Epithelial cell of proximal tubule (primary cell): ENCODE measurements at places on chromosomes 12 and 14.
A peak's percentile ranks its signal among the peaks of the same experiment; 100 is the strongest.

GRCh38 chr12:32240831-32241230 is 134.2 kb downstream of the BICD1 start:
- DNase-seq = no peak

DNA sequence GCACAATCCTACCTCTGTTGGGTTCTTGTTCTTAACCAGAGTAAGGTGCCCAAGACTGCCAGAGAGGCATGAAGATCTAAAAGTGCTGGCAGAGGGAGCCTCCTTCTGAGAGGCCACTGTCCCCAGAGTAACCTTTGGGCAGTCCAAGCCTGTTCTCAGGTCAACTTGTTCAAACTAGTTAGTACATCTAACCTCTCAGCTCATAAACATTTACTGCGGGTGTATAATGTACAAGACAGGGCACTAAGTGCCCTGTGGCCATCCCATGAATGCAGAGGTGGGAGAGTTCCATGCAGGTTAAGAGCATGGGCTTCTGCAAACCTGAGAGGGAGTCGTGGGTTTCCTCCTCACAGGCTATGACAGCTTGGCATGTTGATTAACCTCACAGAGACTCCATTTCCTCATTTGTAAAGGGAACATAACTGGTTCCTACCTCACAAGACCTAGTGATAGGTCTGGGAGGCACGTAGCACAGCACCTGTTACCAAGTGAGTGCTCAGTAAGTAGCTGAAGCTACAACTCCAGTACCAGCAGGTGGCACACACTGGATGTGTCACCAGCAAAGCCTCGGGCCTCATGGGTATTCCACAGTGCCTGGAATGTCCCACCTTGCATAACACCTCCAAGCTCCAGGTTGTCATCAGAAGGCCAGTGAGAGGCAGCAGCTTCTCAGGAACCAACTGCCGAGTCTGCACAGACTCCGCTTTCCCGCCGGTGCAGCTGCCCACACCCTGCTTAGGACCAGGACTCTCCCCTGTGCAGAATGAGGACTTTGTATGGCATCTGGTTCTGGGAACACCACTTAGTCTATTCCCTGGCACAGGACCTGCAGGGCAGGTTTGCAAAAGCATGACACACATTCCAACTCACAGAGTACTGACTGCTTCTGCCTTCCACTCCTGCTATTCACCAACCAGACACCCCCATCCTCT is 4.4 kb downstream of the VDR start:
- DNase-seq = peak; percentile 63

- DNase-seq = no peak
Observed at GRCh38 chr12:68422956-68423574, 90.9 kb upstream of the MDM1 start.

DNA sequence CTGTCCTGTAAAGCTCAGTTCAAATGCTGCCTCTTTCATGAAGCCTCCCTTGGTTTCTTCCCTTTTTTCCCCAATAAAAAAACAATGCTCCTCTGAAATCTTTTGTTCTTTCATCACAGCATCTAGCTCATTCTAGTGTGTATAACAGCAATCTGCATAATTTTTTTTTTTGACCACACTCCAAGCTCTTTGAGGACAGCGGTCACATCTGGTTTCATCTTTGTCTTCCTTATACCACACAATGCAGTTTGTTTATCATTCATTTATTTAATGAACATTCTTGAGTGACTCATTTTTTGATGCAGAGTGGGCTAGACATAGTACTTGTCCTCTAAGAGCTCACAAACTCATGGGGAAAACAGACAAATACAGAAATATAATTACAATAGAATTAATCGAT is 7.3 kb downstream of the GNG2 start:
- no peak for DNase-seq

DNA sequence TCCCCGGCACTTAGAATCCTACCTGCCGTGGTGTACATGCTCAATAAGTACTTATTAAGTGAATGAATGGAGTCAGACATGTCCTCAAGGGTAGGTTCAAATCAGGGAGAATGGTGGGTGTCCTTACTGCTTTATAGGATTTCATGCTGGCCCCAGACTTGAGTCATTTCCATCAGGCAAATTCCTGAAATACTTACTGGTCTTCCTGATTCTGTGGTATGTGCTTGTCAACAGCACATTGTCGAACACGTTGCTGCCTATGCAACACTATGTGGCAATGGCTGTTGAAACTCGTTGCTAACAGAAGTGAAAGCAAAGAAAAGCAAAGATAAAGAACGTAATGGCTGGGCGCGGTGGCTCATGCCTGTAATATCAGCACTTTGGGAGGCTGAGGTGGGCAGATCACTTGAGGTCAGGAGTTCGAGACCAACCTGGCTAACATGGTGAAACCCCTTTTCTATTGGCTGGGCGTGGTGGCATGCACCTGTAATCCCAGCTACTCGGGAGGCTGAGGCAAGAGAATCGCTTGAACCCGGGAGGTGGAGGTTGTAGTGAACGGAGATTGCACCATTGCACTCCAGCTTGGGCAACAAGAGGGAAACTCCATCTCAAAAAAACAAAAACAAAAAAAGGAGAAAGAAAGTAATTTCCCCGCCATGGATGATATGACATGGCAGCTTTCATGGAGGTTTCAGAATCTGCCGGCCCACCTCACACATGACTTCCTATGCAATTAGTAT is 214.9 kb downstream of the ZFP36L1 start:
- peak; percentile 95 for DNase-seq

DNA sequence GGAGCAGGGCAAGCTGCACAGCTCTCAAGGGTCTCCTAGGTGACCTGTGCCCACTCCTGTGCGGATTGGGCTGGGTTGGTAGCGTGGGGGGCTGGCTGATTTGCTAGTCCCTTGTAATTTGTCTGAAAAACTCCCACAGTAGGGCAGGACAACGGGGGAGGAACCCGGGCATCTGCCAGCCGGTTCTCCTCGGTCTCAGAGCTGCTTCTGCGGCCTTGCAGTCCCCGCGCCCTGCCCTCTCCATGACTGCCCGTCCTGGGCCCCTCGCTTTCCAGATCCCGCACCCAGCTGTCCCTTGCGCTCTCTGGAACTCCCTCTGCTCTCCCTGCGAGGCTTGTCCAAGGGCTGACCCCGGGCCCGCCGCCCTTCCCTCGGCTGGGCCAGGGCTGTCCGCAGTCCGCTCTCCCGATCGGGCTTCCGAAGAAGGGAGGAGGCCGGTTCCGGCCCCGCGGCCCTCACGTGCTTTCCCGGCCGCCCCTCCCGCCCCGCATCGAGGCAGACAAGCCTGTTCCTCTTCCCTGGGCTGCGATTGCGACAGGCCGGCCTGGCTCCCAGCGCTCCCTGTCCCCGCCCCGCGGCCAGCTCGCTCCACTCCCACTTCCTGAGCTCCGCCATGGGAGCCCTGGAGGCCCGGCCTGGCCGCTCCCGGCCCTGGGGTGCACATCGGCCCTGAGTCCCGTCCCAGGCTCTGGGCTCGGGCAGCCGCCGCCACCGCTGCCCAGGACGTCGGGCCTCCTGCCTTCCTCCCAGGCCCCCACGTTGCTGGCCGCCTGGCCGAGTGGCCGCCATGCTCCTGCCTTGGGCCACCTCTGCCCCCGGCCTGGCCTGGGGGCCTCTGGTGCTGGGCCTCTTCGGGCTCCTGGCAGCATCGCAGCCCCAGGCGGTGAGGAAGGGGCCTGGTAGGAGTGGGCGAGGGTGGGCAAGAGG is at the start of gene LTBR:
Gene LTBR (plus strand): TSS at position 591 of the 927 bp plus-strand sequence. CDS start 197 bp downstream, at position 788.
- DNase-seq = no peak

DNA sequence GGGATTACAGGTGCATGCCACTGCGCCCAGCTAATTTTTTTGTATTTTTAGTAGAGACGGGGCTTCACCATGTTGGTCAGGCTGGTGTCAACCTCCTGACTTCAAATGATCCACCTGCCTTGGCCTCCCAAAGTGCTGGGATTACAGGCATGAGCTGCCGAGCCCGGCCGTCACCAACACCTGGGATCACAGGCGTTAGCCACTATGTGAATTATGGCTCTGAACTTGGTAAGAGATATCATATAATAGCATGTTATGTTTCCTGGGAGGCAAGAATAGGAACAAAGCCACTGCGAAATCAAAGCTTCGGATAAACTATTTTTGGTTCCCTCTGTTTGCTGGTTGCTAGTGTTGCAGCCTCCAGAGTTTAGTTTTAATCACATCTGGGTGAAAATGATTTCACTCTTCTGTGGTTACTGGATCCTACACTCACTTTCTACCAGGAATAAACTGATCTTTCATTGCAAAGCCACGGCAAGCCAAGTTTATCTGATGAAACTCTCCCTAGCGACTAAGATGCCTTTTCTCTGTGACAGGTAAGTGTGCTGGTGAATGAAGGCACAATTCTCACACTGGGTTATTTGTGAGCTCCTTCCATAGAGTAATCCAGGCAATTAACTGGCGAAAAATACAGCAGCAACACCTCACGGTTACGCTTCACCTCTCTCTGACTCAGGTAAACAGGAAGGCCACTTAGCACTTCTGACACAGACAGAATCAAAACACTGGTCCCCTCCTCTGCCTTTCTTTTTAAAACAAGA is 16.7 kb downstream of the SNRNP35 start:
- DNase-seq = no peak

DNA sequence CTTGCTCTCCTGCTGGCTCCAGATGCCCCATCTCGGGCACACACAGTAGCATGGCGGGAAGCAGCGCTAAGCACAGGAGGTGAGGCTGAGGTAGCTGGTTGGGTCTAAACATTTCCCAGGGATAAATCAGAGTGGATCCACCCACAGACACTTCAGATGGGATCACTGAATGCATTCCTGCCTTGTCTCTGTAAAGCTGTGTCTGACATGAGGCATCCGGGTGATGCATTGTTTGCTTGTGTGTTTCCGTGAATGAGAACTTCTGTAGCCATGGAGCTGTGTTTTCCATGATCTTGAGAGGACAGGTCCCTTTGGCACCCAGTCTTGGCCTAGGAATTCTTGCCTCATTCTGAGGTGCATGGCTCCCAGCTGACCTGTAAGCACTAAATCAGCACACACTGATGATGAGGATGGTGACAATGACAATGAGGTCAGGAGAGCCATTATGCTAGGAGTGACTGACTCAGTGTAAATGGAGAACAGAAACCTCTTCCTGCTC is 6.7 kb upstream of the KRT75 start:
- peak; percentile 37 for DNase-seq

DNA sequence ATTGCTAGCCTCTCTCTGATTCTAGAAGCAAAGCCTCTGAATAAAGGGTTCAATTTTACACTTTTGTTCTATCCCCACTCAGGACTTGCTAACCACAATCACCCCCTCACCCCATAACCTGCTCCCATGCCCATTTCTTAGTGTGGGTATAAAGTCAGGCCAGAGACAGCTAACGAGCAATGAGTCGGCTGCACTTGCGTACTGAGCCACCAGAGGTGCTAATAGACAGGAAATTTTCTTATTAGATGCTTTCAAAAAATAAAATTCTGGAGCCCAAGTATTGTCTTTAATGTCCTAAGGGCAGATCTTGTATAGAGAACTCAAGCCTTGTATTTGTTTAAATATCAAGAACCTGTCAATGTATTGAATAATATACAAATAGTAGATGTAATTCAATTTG is 256.9 kb downstream of the SYT1 start:
- DNase-seq = no peak

DNA sequence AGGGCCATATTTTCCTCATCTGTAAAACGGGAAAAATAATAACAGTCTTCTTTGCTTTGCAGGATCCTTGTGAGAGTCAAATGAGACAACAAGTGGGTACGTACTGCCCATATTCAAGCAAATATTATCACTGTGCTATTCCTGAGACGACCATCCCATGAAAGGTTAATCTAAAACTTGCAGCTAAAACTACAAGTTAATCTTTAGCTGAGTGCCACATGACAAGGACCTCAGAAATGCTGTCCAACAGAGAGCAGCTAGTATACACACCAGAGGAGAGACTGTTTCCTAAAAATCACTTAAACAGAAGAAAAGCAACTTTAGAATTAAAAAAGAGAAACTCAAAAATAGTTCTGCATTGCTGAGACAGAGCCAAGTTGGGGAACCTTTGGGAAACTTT is 162.7 kb upstream of the TMTC2 start:
- peak; percentile 38 for DNase-seq

DNA sequence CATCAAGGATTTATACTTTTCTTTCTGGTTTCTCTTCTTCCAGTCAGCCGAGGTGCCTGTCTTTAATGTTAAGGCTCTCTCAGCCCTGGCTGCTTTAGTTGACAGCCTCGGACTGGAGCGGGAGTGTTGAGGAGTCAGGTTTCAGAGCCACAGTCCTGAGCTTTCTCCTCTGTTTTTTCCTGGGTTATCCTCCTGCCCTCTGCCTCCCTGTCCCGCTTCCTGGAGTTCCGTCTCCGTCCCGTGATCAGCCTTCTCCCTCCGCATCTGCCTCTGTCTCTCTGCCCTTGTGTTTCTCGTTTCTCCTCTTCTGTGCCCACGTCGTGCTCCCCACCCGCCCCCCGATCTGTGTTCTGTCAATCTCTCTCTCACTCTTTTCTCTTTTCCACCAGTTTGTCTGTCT is 33.0 kb downstream of the IQSEC3 start:
- no peak for DNase-seq

DNA sequence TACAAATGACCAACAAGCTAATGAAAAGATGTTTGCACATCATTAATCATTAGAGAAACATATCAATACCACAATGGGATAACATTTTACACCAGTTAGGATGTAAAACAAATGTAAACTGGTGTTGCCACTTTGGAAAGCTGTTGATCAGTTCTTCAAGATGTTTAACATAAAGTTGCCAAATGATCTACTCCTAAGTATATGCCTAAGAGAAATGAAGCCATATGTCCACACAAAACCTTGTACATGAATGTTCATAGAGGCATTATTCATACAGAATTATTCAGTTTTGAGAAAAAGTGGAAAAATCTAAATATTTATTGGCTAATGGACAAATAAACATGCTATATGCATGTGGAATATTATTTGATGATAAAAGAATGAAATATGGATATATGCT is 136.9 kb upstream of the KITLG start:
- DNase-seq = no peak

DNA sequence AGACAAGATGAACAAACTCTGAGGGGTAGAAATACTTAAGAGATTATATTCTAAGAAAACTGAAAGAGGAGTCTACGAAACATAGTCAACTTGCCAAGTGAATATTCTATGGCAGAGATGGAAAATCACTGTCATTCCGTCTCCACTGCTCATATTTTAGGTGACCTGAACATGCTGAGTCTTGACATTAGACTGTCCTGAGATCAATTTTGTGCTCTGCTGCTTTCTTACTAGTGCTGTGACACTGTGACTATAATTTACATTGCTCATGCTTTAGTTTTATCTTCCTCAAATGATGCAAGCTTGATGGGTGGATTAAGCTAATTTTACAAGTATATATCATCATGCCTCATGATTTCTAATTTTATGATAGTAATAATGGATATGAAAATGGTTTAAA is 228.2 kb upstream of the LRFN5 start:
- DNase-seq = no peak
